ENCODE measurements at places on chromosomes 3 and 15.

GRCh38 chr15:27676647-27677046, 422.5 kb downstream of the OCA2 start:
- no peak for DNase-seq

DNA sequence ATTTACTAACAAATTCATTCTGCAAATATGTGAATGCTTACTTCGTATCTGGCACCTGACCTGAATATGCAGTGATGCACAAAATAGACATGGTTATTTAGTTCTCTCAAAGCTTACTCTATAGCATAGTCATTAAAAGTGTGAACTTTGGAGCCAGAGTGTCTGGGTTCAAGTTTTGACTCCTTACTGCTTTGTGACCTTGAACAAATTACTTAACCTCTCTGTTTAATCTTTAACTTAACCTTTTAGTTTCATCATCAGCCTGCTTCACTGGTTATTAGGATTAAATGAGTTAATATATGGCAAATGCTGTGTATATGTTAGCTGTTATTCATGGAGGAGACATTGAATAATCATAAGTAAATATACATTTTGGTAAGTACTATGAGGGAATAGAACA, 12.1 kb upstream of the MGA start:
- DNase-seq = no peak

- peak; percentile 53 for DNase-seq
Measured at GRCh38 chr3:157115069-157116006, 44.6 kb downstream of the CCNL1 start.

- DNase-seq = no peak
Measured at GRCh38 chr15:69600556-69601085, 148.0 kb downstream of the RPLP1 start.

DNA sequence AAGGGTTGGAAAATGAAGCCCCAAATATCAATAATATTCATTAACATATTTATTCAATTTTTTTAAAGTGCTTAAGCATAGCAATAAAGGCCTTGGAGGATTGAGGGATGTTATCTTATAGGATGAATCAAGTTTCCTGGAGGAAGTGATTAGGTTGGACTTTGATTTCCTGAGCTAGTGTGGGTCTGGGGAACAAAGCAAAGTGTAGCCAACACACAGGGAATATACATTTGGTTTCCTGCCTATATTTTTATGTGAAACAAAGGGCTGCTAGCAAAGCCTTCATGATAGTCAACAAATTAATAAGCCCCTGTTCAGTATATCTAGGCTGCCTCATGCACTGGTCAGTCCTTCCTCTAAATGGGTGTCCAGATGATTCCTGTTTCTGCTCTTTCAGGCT, 261.1 kb upstream of the IL12A start:
- no peak for DNase-seq

- DNase-seq = peak; percentile 33
Measured at GRCh38 chr3:49238274-49239127, 38.5 kb downstream of the C3orf62 start.

DNA sequence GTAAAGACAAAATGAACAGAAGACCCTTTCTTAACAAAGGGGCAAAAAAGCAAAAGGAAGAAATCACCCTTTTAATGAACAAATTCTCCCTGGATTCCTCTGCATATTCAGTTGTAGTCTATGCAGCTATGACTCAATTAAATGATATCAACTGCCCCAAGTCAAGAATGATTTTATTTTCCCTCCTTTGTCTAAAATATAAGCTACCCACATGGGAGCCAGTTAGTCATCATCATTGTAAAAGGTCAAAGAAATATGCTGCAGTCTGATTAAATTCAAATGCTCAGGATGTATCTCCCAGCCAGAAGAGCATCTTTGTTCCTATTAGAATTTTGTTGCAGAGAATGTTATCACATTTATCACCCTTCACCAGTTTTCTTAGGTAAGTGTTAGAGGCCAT, 84.0 kb downstream of the SST start:
- no peak for DNase-seq

- no peak for DNase-seq
Measured at GRCh38 chr3:73623346-73623745, 1.4 kb downstream of the PDZRN3 start.

GRCh38 chr3:190568036-190568435, 54.2 kb downstream of the IL1RAP start:
- no peak for DNase-seq

DNA sequence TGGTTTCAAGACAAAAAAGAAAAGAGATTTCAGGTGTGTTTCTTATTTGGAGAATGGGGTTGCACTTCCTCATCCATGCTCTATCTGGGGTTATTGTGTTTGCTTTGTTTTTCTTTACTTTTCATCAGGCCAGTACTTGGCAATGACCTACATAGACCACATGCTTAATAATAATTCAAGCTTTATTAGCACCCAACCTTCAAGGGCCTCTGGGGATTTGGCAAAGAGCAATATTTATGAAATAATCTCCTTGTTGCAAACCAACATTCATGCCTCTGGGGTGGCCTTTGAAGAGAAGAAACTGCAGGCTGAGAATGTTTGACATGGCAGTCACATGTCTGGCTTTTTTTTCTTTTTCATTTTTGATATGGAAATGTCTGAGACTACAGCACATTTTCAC, 68.2 kb upstream of the SNRK start:
- no peak for DNase-seq

DNA sequence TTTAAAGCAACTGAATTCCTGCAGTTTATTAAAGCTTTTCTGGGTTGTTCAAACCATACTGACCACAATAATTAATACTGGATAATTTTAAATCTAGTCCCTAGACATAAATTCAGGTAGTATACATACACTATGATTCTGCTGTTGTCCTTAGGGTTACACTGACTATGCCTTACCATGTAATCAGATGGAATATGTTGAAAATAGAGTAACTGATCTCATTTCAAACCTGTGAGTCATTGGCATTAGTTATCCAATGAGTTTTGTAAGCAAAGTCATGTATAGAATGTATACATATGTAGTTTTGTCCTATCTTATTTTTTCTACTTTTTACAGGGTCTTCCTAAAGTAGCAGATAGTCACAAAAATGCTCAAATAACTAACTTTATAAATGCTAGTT, 517.1 kb upstream of the CCDC54 start:
- DNase-seq = no peak

GRCh38 chr3:16024548-16024947, 149.9 kb upstream of the GALNT15 start:
- no peak for DNase-seq

DNA sequence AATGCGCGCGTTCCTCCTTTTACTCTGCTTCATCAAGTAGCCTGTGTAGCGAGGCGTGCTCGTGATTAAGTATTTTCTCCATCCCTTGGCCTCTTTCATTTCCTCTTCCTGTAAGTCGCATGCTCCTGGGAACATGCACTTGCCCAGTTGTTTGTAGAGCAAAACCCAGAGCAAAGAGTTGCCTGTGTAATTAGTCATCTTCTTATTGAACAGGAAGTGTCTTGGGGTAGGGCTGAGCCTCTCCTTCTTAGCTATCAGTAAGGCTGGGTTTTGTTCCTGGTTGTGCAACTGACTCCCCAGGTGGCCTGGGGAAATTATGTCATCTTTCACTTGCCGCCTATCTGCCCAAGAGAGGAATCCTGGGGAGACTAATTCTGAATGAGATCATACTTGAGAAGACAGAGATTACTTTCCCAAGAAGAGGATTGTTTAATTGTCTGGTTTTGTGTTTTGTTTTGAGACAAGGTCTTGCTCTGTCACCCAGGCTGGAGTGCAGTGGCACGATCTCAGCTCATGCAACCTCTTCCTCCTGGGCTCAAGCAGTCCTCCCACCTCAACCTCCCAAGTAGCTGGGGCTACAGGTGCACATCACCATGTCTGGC, 14.9 kb downstream of the LIPH start:
- peak; percentile 89 for DNase-seq

DNA sequence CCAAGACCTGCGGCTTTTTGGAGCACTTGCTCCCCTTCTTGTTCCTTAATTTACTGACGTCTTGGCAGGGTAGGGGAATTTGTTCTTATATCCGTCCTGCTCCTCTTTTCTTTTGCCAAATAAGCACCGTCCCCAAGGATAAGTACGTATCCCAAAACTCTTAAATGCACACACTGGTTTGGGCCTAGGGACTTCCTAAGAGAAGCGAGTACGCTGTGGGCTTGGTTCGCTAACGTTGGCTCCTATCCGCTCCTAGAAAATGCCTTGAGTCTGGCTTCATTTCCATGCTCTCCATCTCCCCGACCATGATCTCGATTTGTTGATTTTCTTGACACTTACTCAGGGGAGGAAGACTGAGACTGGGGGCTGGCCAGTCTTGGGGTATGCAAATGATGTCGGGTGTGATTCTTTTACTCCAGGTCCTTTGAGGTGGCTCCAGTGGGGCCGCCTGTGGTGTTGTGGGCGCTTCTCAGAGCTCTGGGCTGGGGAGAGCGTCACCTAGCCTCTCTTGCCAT, 1.3 kb downstream of the MYRIP start:
- no peak for DNase-seq

All from PC-9 (cell line).